ENCODE measurements at places on chromosomes 2 and 18. TPM values are rescaled to one million over a fixed set of nuclear protein-coding genes. Genes with fewer than 3 reads are reported as not detected.

The KRCC1 gene
- 41.5 TPM for total RNA-seq

The NLRC4 gene
- 0.84 TPM for total RNA-seq

The RPL37A gene
- 1,865 TPM for total RNA-seq

The CREG2 gene
- total RNA-seq = 0.06 TPM

The HOXD13 gene
- 0.14 TPM for total RNA-seq

The SERPINB12 gene
- total RNA-seq = not detected

The VRK2 gene
- total RNA-seq = 20.9 TPM

The RAB11FIP5 gene
- 19.7 TPM for total RNA-seq
